ENCODE measurements at places on chromosomes 4 and X. TPM values are rescaled to one million over a fixed set of nuclear protein-coding genes. Genes with fewer than 3 reads are reported as not detected.

GRCh38 chr4:162016991-162017390 is 146.8 kb downstream of the FSTL5 start:
- DNase-seq, result no peak

GRCh38 chrX:118347736-118348135 is 1.8 kb downstream of the WDR44 start:
- DNase-seq, result no peak

DNA sequence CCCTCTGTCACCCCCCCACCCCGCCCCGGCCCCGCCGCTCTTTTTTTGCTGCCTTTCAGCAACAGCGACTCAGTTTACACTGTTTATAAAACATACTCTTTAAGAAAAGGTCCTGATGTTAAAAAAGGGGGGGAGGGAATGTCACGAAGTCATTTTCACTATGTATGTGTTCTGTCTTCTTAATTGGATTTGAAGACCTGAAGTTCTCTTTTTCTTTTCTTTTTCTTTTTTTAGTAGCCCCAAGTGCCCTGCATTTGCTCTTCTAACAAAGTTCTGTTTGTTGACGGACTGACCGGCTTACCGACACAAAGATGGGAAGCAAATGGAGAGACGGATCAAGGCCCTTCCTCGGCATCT is 2.5 kb upstream of the CITED1 start:
- DNase-seq, result no peak

DNA sequence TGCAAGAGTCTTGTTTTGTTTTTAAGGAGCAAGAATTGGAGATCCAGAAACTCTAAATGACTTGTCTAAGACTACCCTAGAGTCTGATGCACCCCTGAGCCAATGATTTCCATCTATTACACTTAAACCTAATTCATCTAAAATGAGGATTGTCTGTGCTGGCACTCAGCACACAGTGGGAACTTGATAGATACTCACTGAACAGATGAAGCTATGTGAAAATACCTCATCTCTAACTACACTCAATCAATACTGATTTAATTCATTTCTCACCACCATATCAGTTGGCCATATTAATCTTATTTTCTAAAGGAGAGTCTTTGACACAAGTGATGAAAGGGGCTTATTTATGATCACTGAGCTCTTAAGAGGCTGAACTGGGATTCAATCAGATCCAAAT is 262.1 kb downstream of the HS3ST1 start:
- no peak for DNase-seq

DNA sequence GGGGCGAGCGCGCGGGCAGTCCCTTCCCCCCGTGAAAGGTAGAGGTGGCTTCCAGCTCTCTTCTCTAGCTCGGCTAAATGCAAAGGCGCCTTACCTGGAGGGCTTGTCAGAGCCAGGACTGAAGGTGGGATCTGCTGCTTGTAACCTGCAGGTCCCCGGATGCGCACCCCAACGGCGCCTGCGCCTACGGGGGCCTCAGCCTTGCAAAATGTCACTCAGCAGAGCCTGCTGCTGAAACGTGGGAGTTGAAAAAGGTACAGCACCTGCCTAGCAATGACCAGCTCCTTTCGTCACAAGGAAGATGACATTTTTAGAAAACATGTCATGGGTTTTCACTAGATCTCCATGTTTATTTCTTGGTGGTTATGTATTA is 583 bp downstream of the ABHD18 start:
- peak; percentile 63 for DNase-seq

GRCh38 chr4:137367620-137368019 is 164.7 kb downstream of the PCDH18 start:
- no peak for DNase-seq

- DNase-seq, result no peak
These were observed 44.3 kb upstream of the PDE5A start for GRCh38 chr4:119672938-119673337.

DNA sequence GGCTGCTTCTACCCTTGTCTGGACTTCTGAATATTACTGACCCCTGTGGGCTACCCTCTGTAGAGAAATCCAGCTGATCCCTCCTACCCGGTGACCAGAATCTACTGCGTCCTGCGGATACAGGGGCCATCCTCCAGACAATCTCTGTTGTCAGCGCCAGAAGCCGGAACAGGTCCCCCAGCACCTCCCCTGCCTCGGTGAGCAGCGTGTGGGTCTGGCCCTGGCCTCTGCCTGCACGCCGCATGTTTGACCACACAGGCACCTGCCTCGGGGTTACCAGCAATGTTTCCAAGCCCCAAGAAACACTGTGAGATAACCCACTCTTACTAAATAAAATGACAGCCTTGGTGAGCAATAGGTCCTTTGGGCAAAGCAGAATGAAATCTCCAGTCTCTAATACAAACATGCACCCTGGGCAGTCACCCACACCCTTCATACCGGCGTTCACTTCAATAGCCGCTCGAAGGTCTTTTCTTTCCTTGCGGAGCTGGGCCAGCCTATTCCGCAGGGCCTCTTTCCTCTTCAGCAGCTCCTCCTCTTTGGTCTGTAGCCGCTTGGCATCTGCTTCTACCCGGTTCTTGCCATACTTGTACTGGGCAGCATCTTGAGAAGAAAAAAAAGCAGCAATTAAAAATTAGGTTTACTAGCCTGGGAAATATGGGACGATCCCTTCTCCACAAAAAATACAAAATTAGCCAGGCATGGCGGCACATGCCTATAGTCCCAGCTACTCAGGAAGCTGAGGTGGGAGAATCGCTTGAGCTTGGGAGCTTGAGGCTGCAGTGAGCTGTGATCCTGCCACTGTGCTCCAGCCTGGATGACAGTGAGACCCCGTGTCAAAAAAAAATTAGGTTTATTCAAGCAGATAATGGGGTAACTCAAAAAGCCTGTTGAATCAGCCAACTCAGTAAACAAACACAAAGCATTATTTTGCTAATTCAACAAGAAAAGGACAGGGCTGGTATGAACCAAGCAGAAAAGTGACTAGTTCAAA is 165.1 kb downstream of the AFAP1 start:
- peak; percentile 44 for DNase-seq

DNA sequence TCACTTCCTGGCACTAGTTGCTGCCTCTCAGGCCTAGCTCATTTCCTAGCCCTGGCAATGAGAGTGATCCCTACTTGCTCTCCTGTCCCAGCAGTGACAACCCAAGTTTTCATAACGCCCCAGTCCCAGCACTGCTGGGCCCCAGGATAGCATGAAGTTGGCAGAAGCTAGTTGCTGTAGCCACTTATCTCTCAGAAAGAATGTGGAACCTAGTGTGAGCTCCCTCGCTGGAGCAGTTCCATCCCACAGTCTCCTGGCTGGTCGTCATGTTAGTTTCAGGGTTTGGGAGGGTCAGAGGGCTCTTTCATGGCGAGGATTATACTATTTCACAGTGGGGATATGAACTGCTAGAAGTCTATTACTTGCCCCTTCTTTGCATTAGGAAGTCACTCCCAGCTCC is 5.1 kb downstream of the PF4 start:
- no peak for DNase-seq

Gene CLRN2
- total RNA-seq, result not detected

Gene PPARGC1A
- 106 TPM for total RNA-seq

Gene TMEM271
- total RNA-seq, result not detected

Gene TMPRSS11B
- not detected for total RNA-seq

Gene SPARCL1
- total RNA-seq, result 116 TPM

Gene PRR32
- total RNA-seq, result not detected

Gene RHOH
- total RNA-seq, result 3.0 TPM

Gene PPP2R2C
- total RNA-seq, result not detected

All from Peyer's patch (tissue), 4 donors.